Activated CD8-positive, alpha-beta memory T cell treated with anti-CD3 and anti-CD28 coated beads for 24 hours (primary cell): ENCODE measurements at places on chromosomes 6 and 20.

DNA sequence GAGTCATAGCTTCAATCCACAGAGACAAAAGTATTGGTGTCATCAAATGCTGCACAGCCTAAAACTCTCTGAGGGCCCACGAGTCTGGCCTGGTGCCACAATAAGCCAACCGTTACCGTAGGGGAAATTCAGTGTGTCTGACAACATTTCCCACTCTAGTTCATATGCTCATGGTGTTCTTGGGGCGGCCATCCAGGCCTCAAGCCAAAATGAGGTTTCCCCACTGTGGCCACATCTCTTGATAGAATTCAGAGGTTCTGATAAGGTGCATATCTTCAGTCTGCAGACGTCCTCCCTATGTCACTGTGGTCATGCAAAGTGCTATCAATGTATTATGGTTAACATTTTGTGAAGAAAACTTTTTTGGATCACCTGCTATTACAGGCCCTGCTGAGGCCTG lies 627.7 kb downstream of the QKI start:
- DNase-seq: no peak

- no peak for DNase-seq
Observed at GRCh38 chr20:1579488-1579887, 22.0 kb upstream of the SIRPD start.

- peak; percentile 67 for DNase-seq
Observed at GRCh38 chr20:5557123-5557522, 193.1 kb upstream of the SHLD1 start.

DNA sequence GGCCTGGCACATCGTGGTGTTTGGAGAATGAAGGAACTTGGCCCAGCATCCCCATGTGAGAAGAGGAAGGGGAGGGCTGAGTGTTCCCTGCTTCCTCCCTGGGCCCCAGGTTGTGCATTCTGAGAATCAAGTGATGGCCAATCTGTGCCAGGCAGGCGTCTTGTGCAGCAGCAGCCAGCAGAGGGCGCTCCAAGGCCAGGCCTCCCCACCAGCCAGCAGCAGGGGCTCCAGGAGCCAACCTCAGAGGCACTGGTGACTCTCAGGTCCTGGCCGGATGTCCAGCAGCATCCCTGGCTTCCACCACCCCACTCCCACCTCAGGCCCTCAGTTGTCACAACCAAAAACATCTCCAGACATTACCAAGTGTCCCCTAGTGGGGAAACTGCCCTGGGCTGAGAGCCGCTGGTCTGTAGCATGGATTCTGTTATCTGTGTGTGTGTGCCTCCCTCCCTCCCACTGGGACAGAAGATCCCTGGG lies 192.0 kb downstream of the PREX1 start:
- peak; percentile 85 for DNase-seq

GRCh38 chr6:42340511-42340910 lies 111.2 kb downstream of the TRERF1 start:
- no peak for DNase-seq

- DNase-seq: no peak
Observed at GRCh38 chr6:158029668-158030230, 48.1 kb downstream of the SYNJ2 start.
